ENCODE measurements at places on chromosomes 3 and 15. TPM values are rescaled to one million over a fixed set of nuclear protein-coding genes. Genes with fewer than 3 reads are reported as not detected.

KBTBD13 gene
- not detected for total RNA-seq

SLC26A6 gene
- 31.1 TPM for total RNA-seq

SRGAP3 gene
- total RNA-seq: 7.8 TPM

CPLX3 gene
- total RNA-seq: not detected

OR5K2 gene
- total RNA-seq: not detected

GRCh38 chr3:187352581-187353575, 15.3 kb upstream of the RTP4 start:
- DNase-seq: no peak

GRCh38 chr15:63915873-63916771, 82.4 kb upstream of the HERC1 start:
- DNase-seq: no peak

DNA sequence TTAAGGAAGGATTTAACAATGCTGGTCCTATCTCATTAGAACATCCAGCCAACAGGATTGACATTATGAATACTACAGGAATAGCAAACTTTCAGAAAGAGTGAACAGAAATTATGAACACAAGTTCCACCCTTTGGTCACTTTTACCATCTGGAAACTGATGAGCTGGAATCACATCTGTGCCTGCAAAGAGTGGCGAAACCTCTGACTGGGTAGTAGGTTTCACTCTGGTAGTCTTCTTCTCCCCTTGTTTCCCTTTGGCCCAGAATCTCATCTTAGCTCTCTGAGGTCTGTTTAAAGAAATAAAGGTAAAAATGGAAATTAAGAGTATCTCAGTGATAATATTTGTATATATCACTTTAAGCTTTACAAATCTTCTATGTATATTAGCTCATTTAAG, 73.1 kb downstream of the NR2E3 start:
- DNase-seq: no peak

DNA sequence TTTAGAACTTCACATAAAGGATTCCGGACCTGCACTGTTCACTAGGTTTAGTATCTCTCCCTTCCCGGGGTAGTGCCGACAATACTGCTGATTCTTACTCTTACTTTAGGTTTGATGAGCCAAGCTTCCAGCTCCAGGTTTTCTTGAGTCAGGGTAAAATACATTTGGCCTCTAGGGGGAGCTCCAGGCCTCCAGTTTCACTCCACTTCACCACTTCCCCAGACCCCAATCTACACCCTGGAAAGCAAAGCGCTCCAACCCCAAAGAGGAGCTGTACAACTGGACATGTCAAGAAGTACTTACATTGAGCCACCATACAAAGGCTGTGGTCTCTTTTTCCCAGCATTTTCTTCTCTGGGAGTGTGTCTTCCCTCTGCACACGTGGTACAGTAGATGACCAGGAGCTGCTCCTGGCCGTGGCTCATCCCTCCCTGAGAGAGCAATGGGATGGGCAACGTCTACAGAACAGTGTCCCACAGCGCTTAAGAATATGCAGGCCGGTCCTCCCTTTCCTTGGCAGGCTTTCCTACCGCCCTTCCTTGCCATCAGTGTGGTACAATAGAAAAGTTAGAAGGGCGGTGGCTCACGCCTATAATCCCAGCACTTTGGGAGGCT, 93.9 kb upstream of the CCDC80 start:
- DNase-seq: peak; percentile 75

GRCh38 chr15:70140543-70141375, 43.0 kb upstream of the TLE3 start:
- DNase-seq: no peak

DNA sequence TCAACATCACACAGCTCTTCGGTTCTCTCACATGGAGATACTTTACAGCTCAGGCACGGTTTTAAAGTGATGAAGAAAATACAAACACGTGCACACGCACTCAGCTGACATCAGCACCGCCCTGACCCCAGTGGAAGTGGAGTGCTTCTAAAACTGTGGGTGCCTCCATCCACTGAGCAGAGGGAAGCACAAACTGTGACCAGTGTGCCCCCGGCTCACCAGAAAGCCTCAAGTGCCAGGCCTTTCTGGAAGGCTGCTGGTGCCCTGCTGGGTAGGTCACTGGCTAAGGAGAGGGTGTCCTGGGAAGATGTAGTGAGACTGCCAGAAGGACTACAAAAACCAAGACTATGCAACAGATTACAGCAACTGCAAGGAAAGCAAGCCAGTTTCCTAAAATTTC, 78.5 kb downstream of the OCA2 start:
- no peak for DNase-seq

GRCh38 chr3:107062787-107063186, 314.5 kb upstream of the CCDC54 start:
- no peak for DNase-seq

DNA sequence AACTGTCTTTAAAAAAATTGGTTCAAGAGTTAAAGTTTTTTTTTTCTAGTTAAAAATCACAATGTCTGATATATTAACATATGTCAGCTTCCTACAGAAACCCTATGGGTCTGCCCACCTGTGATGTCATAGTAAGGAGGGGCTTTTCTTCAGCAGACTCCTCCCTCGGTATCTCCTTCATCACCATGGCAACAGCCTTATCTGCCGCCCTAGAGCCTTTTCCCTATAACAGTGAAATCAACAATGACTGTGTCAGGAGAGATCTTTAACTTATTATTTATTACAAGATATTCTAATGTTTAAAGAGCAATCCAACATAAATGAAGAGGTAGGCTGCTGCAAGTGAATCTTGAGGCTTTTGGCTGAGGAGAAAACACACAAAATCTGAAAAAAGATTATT, 138.7 kb downstream of the PEX5L start:
- DNase-seq: no peak

Data from mucosa of gallbladder (tissue), 1 donor.